ENCODE measurements at places on chromosomes 4 and X. TPM values are rescaled to one million over a fixed set of nuclear protein-coding genes. Genes with fewer than 3 reads are reported as not detected.

Gene GASK1B
- 9.7 TPM for total RNA-seq

Gene DRP2
- 0.97 TPM for total RNA-seq

Gene ATP10D
- total RNA-seq: 35.5 TPM

Gene TMSB15C
- 4.7 TPM for total RNA-seq

Gene CYSLTR1
- total RNA-seq: 3.7 TPM

Gene REELD1
- total RNA-seq: 2.0 TPM

Gene ANOS1
- 7.5 TPM for total RNA-seq

Gene NEUROG2
- total RNA-seq: not detected

Gene VCX
- total RNA-seq: not detected

Gene STPG2
- total RNA-seq: not detected

Gene MAGEB6
- total RNA-seq: not detected

DNA sequence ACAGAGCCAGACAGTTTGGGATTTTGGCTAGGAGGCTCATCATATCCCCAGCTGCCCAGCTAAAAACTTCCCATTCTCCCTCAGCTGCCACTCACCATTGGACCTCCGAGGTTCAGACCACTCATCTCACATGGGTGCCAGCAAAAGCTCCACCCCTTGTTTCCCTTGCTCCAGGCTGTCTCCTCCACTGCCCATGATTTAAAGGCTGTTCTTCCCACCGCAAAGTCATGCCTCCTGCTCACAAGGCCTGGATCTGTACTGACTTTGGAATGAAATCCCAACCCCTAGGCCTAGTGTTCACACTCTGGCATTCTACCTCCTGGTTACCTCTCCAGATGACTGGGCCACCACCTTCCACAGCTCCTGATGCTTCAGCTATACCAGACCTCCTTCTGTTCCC is 142.2 kb upstream of the EOLA2 start:
- no peak for DNase-seq
- no peaks in the 10 kb centered on the region for H3K4me1 ChIP-seq

DNA sequence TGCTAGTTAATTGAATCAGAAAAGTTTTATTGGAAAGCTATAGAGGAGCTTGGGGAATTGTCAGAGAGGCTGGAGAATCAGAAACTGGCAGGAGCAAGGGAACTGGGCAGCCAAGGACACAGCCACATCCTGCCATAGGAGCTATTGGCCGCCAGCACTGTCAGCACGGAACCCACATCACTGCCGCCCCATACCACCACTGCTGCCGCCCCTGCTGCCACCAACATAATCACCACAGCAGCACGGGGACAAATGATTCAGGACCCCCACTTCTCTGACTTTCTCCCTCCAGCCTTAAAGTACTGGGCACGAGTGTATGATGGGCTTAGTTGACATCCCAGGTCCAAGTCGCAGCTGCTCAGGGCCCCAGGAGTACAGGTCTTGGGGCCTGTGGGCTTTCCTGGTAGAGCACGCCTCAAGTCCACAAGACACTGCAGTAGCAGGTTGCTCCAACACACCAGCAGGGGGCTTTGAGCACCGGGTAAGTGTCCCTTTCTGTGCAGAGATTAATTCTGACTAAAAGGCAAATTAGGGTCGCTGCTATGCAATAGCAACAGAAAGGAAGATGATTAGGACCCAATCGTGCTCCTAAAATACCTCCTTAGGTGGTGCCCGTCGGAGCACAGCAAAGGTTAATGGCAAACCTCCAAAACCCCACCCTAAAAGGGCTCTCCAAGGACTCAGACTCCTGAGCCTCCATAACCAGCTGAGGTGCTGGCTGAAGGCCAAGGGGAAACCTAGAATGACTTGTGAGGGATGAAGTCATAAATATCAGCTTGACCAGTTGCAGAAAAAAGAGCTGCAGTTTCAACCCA is 6.9 kb downstream of the PJA1 start:
- H3K27me3 ChIP-seq: no peaks in the 10 kb centered on the region
- no peaks in the 10 kb centered on the region for H3K36me3 ChIP-seq
- no peak overlapping the region for H3K27ac ChIP-seq
- H3K4me3 ChIP-seq: no peak overlapping the region
- DNase-seq: no peak

- no peak overlapping the region for H3K4me3 ChIP-seq
- H3K27me3 ChIP-seq: no peaks in the 10 kb centered on the region
- no peak overlapping the region for H3K27ac ChIP-seq
- no peaks in the 10 kb centered on the region for H3K4me1 ChIP-seq
- H3K36me3 ChIP-seq: no peaks in the 10 kb centered on the region
These were observed 183.6 kb upstream of the TRPC5 start for GRCh38 chrX:112266136-112266535.

GRCh38 chr4:118317691-118318090 is 35.1 kb downstream of the PRSS12 start:
- no peaks in the 10 kb centered on the region for H3K4me1 ChIP-seq
- no peak overlapping the region for H3K4me3 ChIP-seq
- no peak overlapping the region for H3K27ac ChIP-seq
- DNase-seq: no peak
- no peaks in the 10 kb centered on the region for H3K36me3 ChIP-seq

GRCh38 chr4:158168606-158169005 is 4.2 kb downstream of the GASK1B start:
- no peak for DNase-seq
- H3K27ac ChIP-seq: no peak overlapping the region
- peak overlapping the region; percentile 51 for H3K4me3 ChIP-seq
- no peaks in the 10 kb centered on the region for H3K36me3 ChIP-seq
- H3K27me3 ChIP-seq: no peaks in the 10 kb centered on the region

GRCh38 chr4:15547392-15547791 is 77.7 kb downstream of the CC2D2A start:
- H3K27ac ChIP-seq: no peak overlapping the region
- no peak overlapping the region for H3K4me3 ChIP-seq
- H3K27me3 ChIP-seq: no peaks in the 10 kb centered on the region

GRCh38 chrX:102517326-102517725 is 787 bp upstream of the TMSB15A start:
- peaks cover 7% of the 10 kb centered on the region for H3K4me1 ChIP-seq
- no peak for DNase-seq
- H3K27me3 ChIP-seq: no peaks in the 10 kb centered on the region
- H3K4me3 ChIP-seq: no peak overlapping the region
- H3K36me3 ChIP-seq: no peaks in the 10 kb centered on the region
- H3K27ac ChIP-seq: no peak overlapping the region

DNA sequence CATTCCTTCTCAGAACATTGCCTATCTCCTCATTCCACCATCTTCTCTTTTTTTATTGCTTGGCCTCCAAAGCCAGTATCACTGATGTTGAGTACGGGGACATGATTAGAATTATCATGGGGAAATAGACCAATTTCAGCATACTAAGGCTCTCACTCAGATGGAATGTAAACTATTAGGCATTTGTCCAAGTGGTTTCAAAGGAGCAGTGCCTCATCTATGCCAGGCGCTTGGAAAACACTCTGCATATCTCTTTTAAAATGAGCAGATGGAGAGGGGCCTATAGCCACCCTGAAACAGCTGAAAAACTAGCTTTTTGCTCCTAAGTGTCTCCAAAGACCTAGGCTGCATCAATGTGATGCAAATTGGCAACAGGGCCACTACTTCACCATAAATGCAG is 150.8 kb upstream of the DIPK2B start:
- no peaks in the 10 kb centered on the region for H3K4me1 ChIP-seq
- no peak overlapping the region for H3K4me3 ChIP-seq
- no peak overlapping the region for H3K27ac ChIP-seq

DNA sequence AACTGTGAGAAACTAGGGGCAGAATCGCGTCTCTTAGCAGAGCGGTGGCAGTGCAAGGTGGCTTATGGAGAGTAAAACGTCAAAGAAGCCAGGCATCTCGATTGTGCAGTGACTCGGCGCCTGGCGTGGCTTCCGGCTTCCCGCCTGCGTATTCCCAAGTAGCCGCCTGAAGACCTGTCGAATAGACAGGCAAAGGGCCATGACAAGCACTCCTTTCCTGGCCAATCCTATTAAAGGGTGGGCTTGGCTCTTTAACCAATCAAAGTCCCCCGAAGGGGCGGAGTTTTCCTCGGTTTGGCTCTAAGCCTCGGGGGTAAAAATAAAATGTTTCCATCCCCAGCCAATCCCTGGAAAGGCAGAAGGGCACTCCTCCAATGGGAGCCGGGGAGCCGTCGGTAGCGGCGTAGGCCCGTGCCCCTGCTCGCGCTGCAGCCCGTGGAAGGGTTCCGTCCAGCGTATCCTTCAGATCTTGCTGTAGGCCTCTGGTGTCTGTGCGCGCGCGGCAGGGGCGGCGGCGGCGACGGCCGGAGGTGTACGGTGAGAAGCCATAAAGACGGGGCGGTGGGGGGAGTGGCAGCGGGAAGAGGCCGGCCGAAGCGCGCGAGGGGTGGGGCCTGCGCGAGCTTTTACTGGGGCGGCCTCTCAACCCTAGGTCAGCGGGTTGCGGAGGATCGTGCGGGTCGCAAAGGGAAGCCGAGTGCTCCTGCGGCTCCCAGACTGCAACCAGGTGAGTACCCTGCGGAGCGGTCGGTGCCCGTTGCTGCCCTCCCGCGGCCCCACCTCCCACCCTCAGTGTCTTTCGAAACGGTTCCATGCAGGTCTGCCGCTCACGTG is at the start of gene KANTR:
KANTR (plus strand) TSS at position 395 of the 834 bp plus-strand sequence. CDS start 30,131 bp downstream, outside the sequence.
- H3K27me3 ChIP-seq: no peaks in the 10 kb centered on the region
- peaks cover 15% of the 10 kb centered on the region for H3K4me1 ChIP-seq
- H3K27ac ChIP-seq: peak within 1 kb of the TSS; percentile 89
- peaks cover 3% of the 10 kb centered on the region for H3K36me3 ChIP-seq
- H3K4me3 ChIP-seq: peak within 1 kb of the TSS; percentile 69

GRCh38 chrX:16278927-16279326 is 111.6 kb downstream of the MAGEB17 start:
- no peak for DNase-seq
- no peaks in the 10 kb centered on the region for H3K36me3 ChIP-seq
- no peak overlapping the region for H3K4me3 ChIP-seq
- H3K4me1 ChIP-seq: no peaks in the 10 kb centered on the region

DNA sequence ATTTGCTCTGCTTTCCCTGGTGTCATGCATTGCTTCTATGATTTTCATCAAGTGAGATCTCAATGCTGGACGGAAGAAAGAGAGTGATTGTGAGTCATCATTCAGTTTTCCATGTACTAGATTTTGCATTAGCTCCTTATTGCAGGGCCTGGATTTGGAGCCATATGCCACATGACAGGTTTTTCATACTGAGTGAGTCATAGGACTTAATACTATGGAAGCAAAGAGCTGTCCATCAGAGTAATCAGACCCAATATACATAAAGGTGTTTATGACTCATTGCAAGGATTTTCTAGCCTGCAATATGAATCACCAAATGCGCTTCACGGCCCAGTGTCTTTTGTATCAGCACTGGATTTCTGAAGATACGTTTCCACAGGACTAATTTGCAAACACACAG is 11.2 kb upstream of the TFDP3 start:
- no peak for DNase-seq
- no peaks in the 10 kb centered on the region for H3K4me1 ChIP-seq
- H3K27me3 ChIP-seq: no peaks in the 10 kb centered on the region

DNA sequence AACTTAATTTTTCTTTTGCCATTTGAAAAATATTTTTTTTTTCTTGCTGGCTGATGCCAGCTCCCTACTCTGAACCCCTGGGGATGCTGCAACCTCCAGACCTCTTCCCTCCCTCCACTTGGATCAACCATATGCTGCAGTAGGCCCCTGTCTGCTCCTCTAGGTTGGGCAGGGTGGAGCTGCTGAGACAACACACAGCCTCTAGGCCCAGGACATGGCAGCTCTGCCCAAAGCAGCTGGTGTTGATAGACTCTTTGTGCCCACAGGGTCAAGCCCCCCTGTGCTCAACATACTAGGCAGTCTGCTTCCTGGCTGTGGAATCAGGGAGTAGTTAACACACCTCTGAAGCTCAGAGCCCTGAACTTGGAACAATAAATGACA is 19.9 kb upstream of the CLNK start:
- H3K4me1 ChIP-seq: no peaks in the 10 kb centered on the region
- H3K4me3 ChIP-seq: no peak overlapping the region
- H3K27ac ChIP-seq: no peak overlapping the region

- H3K27me3 ChIP-seq: no peaks in the 10 kb centered on the region
- H3K4me1 ChIP-seq: peaks cover 23% of the 10 kb centered on the region
- no peak for DNase-seq
- H3K27ac ChIP-seq: peak overlapping the region; percentile 5
- no peak overlapping the region for H3K4me3 ChIP-seq
These were observed 72.1 kb upstream of the ACSL1 start for GRCh38 chr4:184897895-184898294.

DNA sequence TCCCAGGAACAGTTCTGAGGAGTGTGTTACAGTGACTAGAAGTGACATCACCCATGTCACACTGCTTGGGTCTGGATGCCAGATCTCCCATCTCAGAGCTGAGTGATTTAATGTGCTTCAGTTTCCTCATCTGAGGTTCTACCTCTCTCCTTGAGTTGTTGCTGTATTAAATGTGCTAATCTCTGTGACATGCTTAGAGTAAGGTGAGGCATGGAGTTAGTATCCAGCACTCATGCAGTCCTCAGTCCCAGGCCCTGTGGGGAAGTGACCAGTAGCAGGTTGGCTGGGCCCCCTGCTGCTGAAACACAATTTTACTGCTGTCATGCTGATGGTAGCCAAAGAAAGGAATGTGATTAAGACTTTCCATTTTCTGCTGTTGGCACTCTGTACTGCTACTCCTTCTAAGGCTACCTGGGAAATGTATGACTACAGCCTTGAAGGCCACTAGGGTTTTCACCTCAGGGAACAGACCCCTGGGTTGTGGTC is 639.6 kb downstream of the MID1IP1 start:
- no peak overlapping the region for H3K4me3 ChIP-seq
- H3K27ac ChIP-seq: no peak overlapping the region

- no peaks in the 10 kb centered on the region for H3K36me3 ChIP-seq
- peaks cover 11% of the 10 kb centered on the region for H3K4me1 ChIP-seq
- no peaks in the 10 kb centered on the region for H3K27me3 ChIP-seq
- DNase-seq: no peak
These were observed 1.9 kb upstream of the FTSJ1 start for GRCh38 chrX:48474127-48474526.

GRCh38 chr4:141432000-141432712 is 204.2 kb upstream of the IL15 start:
- DNase-seq: no peak
- H3K27ac ChIP-seq: no peak overlapping the region
- no peaks in the 10 kb centered on the region for H3K4me1 ChIP-seq
- H3K36me3 ChIP-seq: no peaks in the 10 kb centered on the region
- H3K27me3 ChIP-seq: no peaks in the 10 kb centered on the region

DNA sequence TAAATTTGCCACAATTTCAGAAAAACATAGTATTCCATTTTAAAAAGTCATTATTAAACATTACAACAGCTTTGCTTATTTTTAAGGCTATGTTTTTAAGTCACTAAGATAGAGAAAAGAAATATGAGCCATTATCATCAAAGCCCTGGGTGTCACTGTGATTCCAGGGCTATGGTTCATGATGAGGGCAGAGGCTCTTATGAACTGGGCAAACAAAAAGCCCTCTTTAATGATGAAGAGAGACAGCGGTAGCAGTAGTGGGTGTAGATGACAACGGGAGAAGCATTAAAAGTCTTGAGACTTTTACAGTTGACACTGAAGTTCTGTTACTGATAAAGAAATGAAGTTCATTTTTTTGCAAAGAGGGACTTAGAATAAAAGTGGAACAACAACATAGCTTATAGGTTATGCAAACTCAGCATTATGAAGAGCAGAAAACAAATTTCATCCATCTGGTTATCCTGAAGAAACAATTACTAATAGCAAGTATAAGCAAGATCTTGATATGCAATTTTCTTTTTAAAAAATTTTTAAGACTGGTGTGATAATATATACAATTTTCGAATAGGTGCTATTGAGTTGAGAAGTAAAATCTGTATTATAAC is 202.7 kb upstream of the ETNPPL start:
- DNase-seq: no peak
- H3K4me3 ChIP-seq: no peak overlapping the region
- H3K4me1 ChIP-seq: peaks cover 5% of the 10 kb centered on the region

GRCh38 chrX:3811331-3812311 is 98.2 kb upstream of the PRKX start:
- no peaks in the 10 kb centered on the region for H3K27me3 ChIP-seq
- no peak for DNase-seq
- no peaks in the 10 kb centered on the region for H3K36me3 ChIP-seq
- no peak overlapping the region for H3K4me3 ChIP-seq
- H3K4me1 ChIP-seq: peaks cover under 1% of the 10 kb centered on the region
